Memory B cell (primary cell): ENCODE measurements at places on chromosomes 6 and 20.
A peak's percentile ranks its signal among the peaks of the same experiment; 100 is the strongest.

DNA sequence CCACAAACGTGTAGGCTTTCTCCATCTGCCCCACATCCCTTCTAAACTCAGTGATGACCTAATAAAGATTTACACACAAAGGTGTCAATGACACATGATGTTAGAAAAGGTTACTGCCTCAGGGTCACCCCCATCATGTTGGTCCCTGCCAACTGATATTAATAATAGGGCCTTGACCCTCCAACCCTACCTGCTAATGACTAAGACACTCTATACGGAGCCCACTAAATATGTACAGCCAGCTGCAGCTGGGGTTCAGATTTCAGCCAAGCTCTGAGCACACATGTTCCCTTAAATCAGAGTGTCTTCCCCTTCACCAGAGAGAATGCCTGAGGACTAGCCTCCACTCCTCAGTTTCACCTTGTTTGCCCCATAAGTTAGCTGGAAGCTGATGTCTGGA lies 67.4 kb upstream of the SNRPB2 start:
- no peak for DNase-seq

DNA sequence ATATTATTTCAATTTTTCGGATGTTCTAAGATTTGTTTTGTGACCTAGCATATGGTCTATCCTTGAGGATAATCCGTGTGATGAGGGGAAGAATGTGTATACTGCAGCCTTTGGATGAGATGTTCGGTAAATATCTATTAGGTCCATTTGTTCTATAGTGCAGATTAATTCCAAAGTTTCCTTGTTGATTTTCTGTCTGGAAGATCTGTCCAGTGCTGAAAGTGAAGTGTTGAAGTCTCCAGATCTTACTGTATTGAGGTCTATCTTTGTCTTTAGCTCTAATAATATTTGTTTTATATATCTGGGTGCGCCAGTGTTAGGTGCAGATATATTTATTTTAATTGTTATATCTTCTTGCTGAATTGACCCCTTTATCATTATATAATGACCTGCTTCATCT lies 32.2 kb upstream of the SNAP91 start:
- DNase-seq, result no peak

DNA sequence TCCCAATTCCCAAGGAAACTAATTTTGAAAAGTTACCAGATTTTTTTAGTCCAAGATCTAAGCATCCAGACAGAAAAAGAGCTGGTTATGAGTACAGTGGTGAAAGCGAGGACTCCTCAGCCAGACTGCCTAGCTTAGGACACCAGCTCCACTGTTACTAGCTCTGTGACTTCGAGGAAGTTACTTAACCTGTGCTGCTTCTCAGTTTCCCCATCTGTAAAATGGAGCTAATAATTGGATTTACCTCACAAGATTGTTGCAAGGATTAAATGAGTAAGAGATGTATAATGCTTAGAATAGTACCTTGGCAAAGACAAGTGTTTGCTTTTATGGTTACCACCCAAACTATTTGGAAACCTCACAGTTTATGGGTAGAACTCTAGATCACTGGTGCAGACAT lies 1.1 kb downstream of the NT5DC1 start:
- DNase-seq, result no peak

GRCh38 chr20:32439132-32439829 lies 81.2 kb downstream of the ASXL1 start:
- no peak for DNase-seq

- DNase-seq, result no peak
Measured at GRCh38 chr6:41630946-41631345, 7.3 kb upstream of the MDFI start.

- no peak for DNase-seq
Measured at GRCh38 chr6:32088487-32089049, 20.6 kb downstream of the TNXB start.

- peak; percentile 90 for DNase-seq
Measured at GRCh38 chr6:79777713-79778579, 146.8 kb downstream of the SH3BGRL2 start.

GRCh38 chr6:44785130-44785529 lies 397.6 kb downstream of the CDC5L start:
- DNase-seq, result no peak

GRCh38 chr20:45306431-45306982 lies at the start of gene RBPJL:
RBPJL (plus strand) TSS chr20:45306840; CDS start chr20:45306923, 83 bp downstream.
- DNase-seq, result peak; percentile 64

- DNase-seq, result no peak
Measured at GRCh38 chr6:169707772-169708171, 5.8 kb downstream of the C6orf120 start.

DNA sequence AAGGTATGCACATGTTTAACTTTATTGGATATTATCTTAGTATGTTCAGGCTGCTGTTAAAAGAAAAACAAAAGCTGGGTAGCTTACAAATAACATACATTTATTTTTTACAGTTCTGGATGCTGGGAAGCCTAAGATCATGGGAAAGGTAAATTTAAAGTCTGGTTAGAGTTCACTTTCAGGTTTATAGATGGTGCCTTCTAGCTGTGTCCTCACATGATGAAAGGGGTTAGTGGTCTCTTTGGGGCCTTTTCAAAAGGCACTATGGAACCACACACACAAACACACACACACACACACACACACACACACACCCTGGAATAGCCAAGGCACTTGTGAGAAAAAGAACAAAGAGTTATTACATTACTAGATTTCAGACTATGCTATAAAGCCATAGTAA lies 805.8 kb upstream of the GJE1 start:
- no peak for DNase-seq

GRCh38 chr20:58691773-58692578 lies 624 bp upstream of the NPEPL1 start:
- DNase-seq, result no peak

DNA sequence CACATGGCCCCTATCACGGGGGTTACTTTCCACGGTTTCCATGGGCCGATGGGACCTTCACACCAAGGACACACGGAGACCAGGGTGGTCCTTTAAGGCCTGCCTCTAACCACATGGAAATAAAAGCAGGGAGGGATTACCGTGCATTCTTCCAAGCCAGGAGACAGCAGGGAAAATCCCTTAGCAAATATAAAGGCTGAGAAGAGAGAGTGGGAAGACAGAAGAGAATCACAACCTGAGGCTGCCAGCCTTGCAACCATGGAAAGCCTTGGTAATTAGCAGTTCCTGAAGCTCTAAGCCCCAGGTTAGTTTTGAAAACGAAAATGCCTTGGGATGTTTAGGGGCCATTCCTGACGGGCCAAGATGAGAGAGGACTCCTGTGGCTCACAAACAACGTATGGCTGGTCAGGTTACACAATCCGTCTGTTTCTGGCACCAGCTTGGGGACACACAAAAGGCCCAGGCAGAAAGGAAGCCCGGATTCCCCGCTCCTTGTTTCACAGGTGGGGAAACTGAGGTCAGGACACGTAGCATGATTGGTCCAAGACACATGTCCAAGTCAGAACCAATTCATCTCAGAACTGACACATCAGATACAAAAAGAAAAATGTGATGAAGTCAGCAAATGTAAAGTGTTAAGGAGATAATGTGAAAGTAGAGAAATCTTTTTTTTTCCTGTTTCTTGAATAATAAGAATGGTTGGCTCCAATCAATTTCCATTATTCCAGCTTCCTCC lies 2.8 kb downstream of the PREX1 start:
- DNase-seq, result no peak

- no peak for DNase-seq
Measured at GRCh38 chr20:4445784-4446183, 275.9 kb upstream of the PRND start.

- no peak for DNase-seq
Measured at GRCh38 chr6:148240461-148240840, 102.2 kb upstream of the SASH1 start.

DNA sequence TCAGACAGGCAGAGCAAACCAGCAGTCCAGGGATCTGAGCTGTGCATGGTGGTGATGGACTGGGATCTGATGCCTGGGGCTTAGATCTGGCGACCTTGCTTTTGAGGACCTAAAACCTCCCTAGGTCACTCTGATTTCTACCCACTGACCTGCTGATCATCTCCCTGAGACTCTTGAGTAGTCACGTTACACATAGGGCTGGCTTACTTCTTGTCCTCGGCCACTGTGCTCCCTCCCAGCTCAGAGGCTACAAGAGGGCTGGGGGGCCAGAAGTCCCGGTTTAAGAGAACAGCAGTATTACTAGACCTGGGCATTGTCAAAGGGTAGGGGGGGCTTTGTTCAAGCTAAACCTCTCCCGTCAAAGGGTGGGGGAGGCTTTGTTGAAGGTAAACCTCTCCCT lies 5.5 kb downstream of the DYNLT1 start:
- DNase-seq, result no peak

GRCh38 chr20:62887152-62887859 lies 25.7 kb upstream of the TCFL5 start:
- no peak for DNase-seq

DNA sequence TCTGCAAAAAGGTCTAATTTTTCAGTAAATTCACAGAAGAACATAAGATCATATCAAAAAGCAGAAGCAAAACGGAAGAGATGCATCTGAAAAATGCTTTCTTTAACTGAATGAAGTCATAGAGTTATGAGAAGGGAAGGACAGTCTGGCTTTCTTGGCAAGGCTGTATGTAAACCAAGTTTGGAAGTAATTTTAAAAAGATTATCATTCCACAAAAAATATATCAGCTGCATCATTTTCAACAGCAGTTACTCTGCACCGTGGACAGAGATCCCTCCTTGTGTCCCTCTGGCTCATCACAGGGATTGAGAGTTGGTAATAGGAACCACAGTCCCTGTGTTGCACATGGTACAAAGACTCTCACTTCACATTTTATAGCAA lies 258.5 kb downstream of the HIVEP2 start:
- no peak for DNase-seq

GRCh38 chr20:59217173-59217572 lies 53.6 kb downstream of the ZNF831 start:
- no peak for DNase-seq

DNA sequence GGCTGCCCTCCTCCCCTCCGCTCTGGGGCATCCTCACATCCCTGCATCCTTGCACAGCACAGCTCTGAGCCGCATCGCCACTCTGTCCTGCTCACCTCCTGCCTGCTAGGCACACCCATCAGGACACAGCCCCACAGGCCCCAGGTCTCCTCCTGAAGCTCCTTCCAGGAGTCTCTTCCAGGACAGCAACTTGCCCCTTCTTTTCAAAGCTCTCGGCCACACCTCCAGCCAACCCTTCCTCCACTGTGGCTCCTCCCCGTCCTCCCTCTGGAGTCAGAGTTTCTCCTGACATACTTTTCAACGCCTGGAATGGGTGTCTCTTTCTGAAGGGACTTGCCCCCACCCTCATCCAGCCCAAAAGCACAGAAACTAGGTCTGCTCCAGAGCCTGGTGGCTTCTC lies 77.3 kb downstream of the SLC23A2 start:
- no peak for DNase-seq

DNA sequence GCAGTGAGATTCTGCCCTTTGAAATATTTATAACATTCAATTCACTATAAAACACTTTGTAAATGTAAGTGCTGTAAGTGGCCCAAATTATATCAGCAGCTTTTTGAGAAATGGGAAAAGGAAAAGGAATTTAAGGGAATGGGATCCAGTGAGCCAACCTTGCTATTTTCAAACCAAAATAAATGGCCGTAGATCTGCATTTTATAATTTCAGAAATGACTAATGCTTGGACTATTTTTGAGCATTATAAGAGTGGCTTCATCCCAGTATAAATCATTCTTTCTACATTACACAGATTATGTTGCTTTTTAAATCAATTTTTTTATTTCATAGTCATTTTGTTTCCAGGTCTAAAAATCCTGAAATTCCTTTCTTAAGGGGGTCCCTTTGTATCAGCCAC lies 49.2 kb downstream of the ANKRD6 start:
- DNase-seq, result no peak

GRCh38 chr6:12348530-12349511 lies 58.7 kb downstream of the EDN1 start:
- no peak for DNase-seq

DNA sequence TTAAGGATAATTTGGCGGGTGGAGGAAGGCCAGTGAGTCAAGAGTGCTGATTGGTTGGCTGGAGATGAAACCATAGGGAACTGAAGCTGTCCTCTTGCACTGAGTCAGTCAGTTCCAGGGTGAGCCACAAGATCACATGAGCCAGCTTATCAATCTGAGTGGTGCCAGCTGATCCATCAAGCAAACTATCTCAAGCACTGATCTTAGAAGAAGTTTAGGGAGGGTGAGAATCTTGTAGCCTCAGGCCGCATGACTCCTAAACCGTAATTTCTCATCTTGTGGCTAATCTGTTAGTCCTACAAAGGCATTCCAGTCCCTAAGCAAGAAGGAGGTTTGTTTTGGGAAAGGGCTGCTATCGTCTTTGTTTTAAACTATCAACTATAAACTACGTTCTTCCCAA lies 954.3 kb downstream of the KIF16B start:
- no peak for DNase-seq

DNA sequence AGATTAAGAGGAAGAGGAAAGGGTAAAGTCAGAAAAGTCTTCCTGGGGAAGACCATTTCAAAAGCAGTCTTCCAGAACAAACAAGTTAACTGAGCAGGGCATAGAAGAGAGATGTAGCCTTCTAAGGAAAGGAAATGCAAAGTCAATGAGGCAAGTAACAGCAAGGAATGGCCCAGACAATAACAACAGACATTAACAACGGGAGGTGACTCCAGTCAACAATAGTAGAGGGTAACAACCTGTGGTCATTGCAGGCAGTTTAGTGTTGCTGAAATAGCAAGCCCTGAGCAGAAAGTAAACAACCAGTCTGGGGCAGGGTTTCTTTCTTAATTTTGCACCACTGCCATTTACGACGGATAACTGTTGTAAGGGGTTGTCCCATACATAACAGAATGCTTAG lies 2.1 kb downstream of the MDN1 start:
- no peak for DNase-seq

- DNase-seq, result no peak
Measured at GRCh38 chr20:4067600-4068261, 52.4 kb upstream of the RNF24 start.

DNA sequence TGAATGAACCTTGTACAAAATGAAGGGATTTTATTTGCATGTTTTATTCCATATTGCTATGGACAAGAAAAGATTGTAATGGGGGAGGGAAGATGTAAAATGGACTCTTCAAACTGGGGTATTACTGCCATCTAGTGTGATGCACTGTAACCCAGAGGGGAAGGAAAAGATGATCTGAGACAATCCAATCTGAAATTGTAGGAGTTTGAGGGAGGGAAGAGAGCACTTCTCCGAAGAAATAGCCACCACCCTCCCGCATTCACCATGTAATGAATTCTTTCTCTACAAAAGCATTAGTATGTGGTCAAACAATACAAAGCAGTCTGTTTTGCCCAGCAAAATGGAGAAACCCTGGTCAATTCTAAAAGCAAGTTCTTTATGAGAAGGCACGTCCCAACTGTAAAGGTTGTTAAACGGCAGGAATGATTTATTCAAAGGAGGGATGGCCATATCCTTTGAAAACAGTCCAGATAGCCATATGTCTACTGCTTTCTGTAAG lies 679.5 kb upstream of the NRSN1 start:
- no peak for DNase-seq

DNA sequence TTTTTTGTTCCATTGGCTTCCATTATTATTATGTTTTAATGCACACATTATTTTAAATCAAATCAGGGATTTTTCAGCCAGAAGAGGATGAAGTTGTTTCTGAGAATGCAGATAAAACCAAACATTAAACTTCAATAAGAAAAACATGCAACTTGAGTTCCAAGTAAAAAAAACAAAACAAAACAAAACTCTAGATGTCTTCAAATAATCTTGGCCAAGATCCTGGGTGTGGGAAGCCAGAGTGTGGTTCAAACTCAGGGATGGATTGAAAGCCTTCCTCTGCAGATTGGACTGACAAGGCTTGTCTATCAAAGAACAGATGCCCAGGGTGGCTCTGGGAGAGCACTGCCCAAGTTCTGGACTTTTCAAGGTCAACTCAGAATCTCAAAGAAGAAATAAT lies 134.1 kb downstream of the LCA5 start:
- no peak for DNase-seq

- no peak for DNase-seq
Measured at GRCh38 chr6:126945812-126946360, 172.6 kb upstream of the RSPO3 start.
